ENCODE measurements at places on chromosomes 5 and 9.
A peak's percentile ranks its signal among the peaks of the same experiment; 100 is the strongest.

- peak; percentile 38 for DNase-seq
These were observed 6.7 kb downstream of the NRARP start for GRCh38 chr9:137295238-137295811.

DNA sequence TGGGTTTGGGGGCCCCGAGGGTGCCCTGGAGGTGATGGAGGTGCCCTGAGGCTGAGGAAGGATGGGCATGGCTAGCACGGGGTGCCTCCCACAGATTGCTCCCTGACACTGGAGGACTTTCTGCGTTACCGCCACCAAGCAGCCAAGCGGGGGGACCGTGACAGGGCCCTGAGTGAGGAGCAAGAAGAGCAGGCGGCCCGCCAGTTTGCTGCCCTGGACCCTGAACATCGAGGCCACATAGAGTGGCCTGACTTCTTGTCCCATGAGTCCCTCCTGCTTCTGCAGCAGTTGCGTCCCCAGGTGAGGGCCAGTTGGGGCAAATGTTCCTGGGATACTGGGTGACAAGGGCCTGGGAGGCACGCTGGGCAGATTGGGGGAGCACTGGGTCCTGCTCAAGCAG lies 13.1 kb upstream of the DNAJB5 start:
- DNase-seq, result no peak

- DNase-seq, result no peak
These were observed 46.2 kb upstream of the RNF20 start for GRCh38 chr9:101487443-101487840.

DNA sequence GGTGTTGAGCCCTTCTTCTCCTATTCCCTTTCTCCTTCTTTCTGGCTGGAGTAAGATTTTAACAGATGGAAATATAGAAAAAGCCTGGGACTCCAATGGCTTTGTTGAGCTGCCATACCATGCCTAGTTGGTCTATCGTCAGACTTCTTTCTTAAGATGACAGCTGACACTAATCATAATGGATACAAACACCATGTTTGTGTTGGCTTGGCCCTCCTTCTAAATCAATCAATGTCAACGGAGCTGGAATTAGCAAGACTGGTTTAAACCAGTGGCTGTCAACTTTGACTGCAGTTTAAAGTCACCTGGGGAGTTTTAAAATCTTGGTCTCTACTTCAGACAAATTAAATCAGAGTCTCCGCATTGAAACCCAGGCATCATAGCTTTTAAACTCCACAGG lies 264.5 kb upstream of the PRR16 start:
- no peak for DNase-seq

GRCh38 chr9:120396931-120397330 lies 183.0 kb downstream of the CDK5RAP2 start:
- no peak for DNase-seq

- DNase-seq, result no peak
These were observed 626.0 kb upstream of the ADAMTS16 start for GRCh38 chr5:4514067-4514648.

DNA sequence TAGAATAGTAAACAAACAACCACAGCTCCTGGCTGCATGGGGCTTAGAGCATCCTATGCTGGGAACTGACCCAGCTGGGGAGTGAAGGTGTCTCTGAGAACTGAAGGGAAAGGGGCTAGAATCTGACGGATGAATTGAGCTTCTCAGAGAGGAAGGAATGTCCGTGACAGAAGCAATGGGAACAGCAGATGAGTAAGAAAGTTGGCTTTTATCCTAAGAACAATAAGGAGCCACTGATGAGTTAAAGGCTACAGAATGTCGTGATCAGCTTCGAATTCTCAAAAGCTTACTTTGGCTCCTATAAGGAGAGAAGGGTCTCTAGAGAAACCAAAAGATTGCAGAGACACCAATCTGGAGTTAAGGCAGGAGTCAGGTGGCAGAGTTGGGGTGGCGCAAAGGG lies 52.6 kb downstream of the EBF1 start:
- DNase-seq, result no peak
